Spinal cord (tissue), 10 donors: ENCODE measurements at places on chromosomes 2 and 18. TPM values are rescaled to one million over a fixed set of nuclear protein-coding genes. Genes with fewer than 3 reads are reported as not detected.

Gene UGT1A6
- not detected for polyA plus RNA-seq

Gene MAP2
- 669 TPM for polyA plus RNA-seq

Gene SCYGR4
- polyA plus RNA-seq: 0.57 TPM

Gene KCNG2
- 2.2 TPM for polyA plus RNA-seq

Gene EPHA4
- polyA plus RNA-seq: 54.5 TPM

Gene DYSF
- polyA plus RNA-seq: 6.8 TPM

Gene TRIB2
- 205 TPM for polyA plus RNA-seq

Gene ECEL1
- 80.4 TPM for polyA plus RNA-seq
